ENCODE measurements at places on chromosomes 13 and 19.

DNA sequence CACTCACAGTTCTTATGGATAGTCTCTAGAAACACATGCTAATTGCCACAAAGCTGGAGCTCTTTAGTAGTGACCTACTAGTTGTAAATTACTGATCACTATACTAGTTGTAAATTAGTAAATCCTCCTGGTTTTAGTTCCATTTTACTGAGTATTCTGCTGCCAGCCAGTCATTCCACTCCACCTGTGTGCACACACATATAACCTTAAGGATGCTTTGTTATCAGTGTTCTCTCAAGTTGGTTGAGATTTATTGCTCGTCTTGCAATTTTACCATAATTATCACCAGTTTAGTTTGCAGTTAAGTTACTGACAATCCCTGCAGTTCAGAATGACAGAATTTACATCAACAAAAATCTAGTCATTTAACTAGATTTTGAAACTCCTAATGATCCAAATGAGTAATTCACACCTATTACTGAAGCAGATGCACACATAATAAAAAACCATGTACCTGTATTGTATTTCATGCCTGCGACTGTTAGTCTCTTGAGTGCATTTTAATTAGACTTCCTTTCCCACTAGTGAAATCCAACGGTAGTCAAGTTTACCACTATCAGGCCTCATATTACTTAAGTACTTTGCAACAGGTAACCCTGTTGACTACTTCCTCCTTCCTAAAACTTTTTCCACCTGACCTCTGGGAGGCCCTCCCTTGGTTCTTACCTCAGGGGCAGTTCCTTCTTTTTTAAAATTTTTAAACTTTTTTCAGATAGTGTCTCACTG lies 7.6 kb downstream of the TPT1 start:
- no peak for DNase-seq

DNA sequence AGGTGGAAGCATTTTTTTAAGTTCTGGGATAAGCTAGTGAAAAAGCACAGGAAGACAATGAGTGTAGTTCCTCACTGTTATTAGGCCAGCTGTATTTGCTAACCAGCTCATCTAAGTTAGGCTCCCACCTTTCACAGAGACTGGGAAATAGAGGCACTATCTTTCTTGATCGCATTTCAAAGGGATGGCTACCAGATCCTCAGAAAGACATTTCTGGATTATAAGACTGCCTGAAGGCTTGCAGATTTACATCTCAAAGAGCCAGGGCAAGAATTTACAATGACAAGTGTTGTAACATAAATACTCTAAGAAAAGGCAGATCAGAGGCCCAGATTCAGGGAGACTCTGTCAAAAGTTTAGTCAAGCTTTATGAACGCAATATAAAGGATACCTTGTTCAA lies 1005.5 kb downstream of the PCDH9 start:
- no peak for DNase-seq

GRCh38 chr13:112928972-112929782 lies 39.8 kb upstream of the MCF2L start:
- no peak for DNase-seq

- DNase-seq: no peak
Observed at GRCh38 chr13:113875837-113876281, 12.0 kb upstream of the GAS6 start.

DNA sequence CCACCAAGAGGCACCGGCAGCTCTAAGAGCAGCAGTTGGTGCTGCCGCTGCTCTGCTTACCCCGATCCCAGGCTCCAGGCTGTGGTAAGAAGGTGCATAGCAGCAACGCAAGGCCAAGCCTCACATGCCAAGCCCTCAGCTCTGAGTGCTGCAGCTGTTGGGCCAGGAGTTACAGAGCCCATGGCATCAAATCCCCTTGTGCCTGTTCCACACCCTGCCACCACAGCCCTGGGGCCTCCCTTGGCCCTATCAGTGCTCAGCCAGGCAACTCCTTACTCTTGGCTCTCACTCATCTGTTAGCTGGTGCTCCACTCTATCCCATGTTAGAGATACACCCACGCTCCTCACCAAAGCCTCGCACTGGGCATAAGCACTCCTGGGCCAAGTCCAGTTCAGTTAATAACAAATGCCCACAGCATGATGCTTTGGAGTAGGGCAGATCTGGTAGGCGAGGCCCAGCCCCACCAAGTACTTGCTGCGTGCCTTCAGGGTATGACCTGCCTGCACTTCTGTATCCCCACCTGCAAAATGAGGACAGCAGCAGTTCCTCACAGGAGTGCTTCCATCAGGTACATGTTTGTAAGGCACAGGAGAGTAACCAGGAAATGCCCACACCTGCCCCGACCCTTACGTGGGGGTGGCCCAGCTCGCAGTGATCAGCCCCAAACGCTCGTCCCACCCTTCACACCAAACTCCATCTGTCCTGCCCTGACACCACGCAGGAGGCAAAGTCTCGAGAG lies 16.2 kb downstream of the AKAP8L start:
- DNase-seq: no peak

DNA sequence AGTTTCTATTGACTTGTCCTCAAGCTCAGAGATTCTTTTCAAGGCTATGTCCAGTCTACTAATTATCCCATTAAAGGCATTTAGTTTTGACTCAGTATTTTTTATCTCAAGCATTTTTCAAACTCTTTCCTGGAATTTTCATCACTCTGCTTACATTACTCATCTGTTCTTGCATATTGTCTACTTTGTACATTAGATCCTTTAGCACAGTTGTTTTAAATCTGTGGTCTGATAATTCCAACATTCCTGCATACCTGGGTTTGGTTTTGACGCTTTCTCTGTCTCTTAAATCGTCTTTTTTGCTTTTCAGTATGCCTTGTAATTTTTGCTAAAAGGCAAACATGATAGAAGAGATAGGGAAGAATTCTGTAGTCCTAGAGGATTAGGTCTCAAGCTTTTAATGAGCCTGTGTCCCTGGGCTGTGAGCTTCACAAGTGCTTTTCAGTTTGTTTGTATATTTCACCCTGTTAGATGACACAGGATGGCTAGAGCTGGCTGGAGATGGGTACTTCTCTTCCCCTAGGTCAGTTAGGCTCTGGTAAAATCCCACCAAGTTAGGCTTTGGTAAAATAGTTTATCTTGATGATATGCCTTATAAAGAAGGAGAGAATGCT lies 46.1 kb upstream of the GPC6 start:
- DNase-seq: no peak

DNA sequence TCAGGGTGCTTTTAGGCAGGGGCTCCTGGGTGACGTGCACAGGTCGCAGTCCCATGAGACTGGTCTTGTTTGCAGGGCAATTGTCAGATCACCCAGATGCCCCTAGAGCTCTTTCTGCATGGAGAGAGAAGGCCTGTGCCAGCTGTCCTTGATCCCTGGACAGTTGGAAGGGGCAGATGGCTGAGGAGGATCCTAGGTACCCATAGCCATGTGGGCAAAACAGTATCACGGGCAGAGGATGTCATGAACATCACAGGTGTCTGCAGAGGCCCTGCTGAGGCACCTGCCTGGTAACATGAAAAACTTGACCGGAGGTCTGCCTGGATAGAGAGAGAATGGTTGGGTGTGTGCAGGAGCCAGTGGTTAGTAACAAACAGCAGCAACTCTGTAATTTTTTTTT lies 99.3 kb downstream of the ZNF536 start:
- DNase-seq: no peak

DNA sequence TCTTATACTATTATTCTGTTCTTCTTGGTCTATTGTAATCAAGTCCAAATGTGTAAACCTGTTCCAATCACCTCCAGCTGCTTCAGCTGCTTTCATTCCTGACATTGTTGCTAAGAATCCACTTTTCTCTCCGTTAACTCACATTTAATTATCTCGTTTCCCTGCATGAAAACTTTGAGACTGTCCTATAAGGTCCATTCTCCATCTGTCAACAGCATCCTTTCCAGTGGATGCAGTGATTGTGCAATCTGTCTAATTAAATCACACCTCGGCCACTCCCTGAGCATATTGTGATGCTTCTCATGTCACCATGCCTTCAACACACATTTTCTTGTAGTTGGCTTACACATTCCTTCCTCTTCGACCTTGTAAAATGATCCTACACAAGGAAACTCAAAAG lies 1626.9 kb upstream of the SLC10A2 start:
- no peak for DNase-seq

DNA sequence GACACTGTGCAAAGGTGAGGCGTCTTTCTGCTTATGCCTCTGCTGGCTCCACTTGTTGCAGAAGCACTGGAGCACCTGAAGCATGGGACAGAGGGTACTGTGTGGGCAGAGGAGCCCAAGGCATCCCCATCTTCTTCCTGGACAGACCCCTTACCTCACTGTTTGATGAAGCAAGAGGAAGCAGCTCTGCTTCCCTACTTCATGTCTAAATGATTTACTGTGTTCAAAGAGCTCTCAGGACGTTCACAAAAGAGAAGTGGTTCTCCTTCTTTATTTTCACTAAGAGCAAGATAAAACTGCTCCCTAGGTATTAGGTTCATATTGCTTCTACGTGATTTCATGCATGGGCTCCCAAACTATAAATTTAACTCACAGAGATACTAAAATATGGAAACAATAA lies 1635.4 kb upstream of the SLC10A2 start:
- DNase-seq: no peak

DNA sequence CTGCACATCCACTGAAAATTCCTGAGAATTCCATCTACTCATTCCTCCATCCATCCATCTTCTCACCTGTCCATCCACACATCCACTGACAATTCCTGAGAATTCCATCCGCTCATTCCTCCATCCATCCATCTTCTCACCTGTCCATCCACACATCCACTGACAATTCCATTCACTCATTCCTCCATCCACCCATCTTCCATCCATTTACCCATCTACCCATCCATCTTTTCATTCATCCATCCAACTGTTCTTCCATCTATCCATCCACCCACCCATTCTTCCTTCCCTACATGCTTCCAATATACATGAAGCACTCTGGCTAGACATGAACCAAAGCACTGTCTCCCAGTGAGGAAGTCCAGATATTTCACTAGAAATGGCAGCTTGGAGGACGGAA lies 15.6 kb downstream of the TRPM4 start:
- no peak for DNase-seq

GRCh38 chr19:50266896-50267295 lies 62.3 kb downstream of the KCNC3 start:
- DNase-seq: peak; percentile 48

GRCh38 chr13:69292789-69293425 lies 814.7 kb upstream of the ATXN8OS start:
- no peak for DNase-seq

- peak; percentile 25 for DNase-seq
Observed at GRCh38 chr19:58033741-58034476, at the start of gene ZSCAN1. Gene ZSCAN1, plus strand, starts transcription at chr19:58034025. Its CDS starts 3,812 bp downstream, at chr19:58037837.

GRCh38 chr13:109156181-109156935 lies 526.9 kb downstream of the MYO16 start:
- no peak for DNase-seq

- DNase-seq: peak; percentile 44
Observed at GRCh38 chr19:5961969-5962945, 15.7 kb downstream of the RANBP3 start.

- no peak for DNase-seq
Observed at GRCh38 chr13:32001154-32001768, 30.3 kb upstream of the FRY start.

DNA sequence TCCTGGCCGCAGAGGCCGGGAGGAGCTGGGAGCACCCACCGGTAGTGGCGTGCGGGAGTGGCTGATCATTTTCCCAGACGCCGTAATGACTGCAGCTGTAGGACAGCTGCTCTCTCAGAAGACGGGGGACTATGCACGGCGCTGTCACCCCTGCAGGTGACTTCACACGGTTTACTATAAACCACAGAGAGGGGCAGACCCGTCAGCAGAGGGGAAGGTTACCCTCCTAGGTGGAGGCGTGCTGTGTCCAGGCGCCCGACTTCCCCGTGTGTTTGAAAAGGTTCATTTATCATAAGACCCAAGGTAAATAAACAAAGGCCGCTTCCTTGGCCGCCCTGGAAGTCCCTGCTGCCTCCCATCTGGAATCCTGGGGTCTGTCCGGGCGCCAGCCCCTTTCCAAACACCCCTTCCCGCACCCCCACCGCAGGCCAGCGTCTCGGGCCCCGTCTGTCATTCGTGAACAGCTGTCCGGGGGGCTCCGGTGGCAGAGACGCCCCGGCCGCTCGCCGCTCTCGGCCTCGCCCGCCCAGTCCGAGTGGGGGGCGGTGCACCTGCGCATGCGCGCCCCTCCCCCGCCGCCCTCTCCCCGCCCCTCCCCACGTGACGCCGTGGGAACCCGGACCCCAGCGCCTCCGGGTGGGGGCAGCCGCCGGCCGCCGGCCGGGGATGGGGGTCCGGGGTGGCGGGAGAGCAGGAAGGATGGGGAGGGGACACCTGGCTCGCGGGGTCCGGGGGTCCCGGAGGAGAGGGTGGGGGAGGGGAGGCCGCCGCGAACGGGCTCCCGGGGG lies 915 bp downstream of the SHC2 start:
- peak; percentile 44 for DNase-seq

DNA sequence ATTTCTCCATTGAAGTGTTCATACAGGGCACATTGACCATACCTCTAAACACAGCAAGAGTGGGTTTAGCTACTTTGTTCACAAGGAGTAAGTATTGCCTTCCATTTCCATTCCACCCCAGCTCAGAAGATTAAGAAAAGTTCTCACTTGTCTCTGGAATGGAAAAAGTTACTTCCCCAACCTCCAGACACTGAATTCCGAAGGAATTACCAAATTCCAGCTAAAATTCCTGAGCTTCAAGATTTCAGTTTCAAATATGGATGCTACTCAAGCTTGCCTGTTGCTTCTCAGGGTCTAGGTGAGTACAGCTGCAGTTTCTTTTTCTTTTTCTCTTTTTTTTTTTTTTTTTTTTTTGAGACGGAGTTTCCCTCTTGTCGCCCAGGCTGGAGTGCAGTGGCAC lies 33.6 kb downstream of the TEX26 start:
- no peak for DNase-seq

DNA sequence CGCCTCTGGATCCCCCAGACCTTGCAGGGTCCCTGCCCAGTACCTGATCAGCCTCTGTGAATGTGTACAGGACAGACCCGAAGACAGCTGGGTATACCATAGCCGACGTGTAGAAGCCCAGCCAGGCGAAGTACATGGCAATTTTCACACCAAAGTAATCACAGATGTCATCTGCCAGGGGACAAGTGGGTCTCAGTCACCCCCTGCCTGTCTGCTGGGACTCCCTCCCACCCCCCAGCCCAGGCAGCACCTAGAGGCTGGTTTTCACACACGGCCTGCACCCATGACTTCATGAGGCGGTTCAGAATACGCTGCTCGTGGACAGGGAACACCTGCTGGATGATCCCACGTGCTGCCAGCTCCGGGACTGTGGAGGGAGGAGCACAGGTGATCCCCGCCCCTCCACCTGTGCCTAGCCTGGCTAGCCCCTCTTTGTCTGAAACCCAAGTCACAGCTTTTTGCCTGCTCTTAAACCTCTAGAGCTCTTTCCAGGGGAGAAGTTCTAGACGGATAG lies 3.6 kb downstream of the ANO8 start:
- DNase-seq: no peak

GRCh38 chr19:2360833-2361232 lies 768 bp downstream of the TMPRSS9 start:
- no peak for DNase-seq

- no peak for DNase-seq
Observed at GRCh38 chr13:103199380-103200088, 133.3 kb upstream of the SLC10A2 start.

DNA sequence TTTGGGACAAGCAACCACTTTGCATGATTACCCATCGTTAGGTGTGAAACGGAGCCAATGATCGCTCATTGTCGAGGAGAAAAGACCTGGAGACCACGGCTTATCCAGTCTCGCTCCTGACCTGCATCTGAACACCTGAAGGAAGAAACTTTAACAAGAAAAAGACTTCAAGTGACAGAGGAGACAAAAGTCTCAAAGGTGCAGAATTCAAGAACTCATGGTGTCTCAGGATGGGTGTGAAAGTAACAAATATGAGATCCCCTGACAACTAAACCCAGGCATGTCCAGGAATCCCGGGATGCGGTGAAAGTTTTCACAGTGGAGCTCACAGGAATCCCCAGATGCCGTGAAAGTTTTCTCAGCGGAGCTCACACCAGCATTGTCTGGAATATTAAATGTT lies 6.3 kb upstream of the ATP11A start:
- DNase-seq: no peak
